ENCODE measurements at places on chromosomes 4 and X. TPM values are rescaled to one million over a fixed set of nuclear protein-coding genes. Genes with fewer than 3 reads are reported as not detected.
A peak's percentile ranks its signal among the peaks of the same experiment; 100 is the strongest.

Gene KDR
- 64.2 TPM for total RNA-seq

Gene SCML2
- 3.9 TPM for total RNA-seq

Gene SSX4
- total RNA-seq, result not detected

Gene VCX3B
- total RNA-seq, result not detected

Gene SPANXA2
- total RNA-seq, result not detected

Gene MUC7
- not detected for total RNA-seq

Gene CLCN4
- total RNA-seq, result 3.7 TPM

Gene MAGEA10
- not detected for total RNA-seq

Gene RENBP
- total RNA-seq, result 6.9 TPM

Gene AMTN
- not detected for total RNA-seq

Gene CSAG3
- total RNA-seq, result not detected

Gene TMSB15C
- 4.1 TPM for total RNA-seq

GRCh38 chrX:136839196-136839595 is 41.3 kb downstream of the RBMX start:
- no peak overlapping the region for H3K4me3 ChIP-seq
- no peak overlapping the region for H3K27ac ChIP-seq
- H3K36me3 ChIP-seq, result no peaks in the 10 kb centered on the region
- H3K4me1 ChIP-seq, result no peaks in the 10 kb centered on the region
- H3K27me3 ChIP-seq, result no peaks in the 10 kb centered on the region

GRCh38 chrX:53287493-53288138 is 6.2 kb upstream of the IQSEC2 start:
- H3K27ac ChIP-seq, result peak overlapping the region; percentile 80
- peak; percentile 40 for DNase-seq
- no peaks in the 10 kb centered on the region for H3K4me1 ChIP-seq
- H3K36me3 ChIP-seq, result no peaks in the 10 kb centered on the region
- no peaks in the 10 kb centered on the region for H3K27me3 ChIP-seq

- H3K36me3 ChIP-seq, result no peaks in the 10 kb centered on the region
- no peak for DNase-seq
- H3K27ac ChIP-seq, result no peak overlapping the region
- peaks cover 4% of the 10 kb centered on the region for H3K27me3 ChIP-seq
- H3K4me3 ChIP-seq, result no peak overlapping the region
- H3K4me1 ChIP-seq, result no peaks in the 10 kb centered on the region
Measured at GRCh38 chrX:29148511-29148910, 561.3 kb downstream of the IL1RAPL1 start.

- no peak for DNase-seq
- H3K4me1 ChIP-seq, result no peaks in the 10 kb centered on the region
Measured at GRCh38 chr4:106762666-106763443, 273.3 kb downstream of the DKK2 start.

GRCh38 chr4:165563851-165564250 is 185.0 kb downstream of the CPE start:
- no peak overlapping the region for H3K27ac ChIP-seq
- DNase-seq, result no peak
- H3K27me3 ChIP-seq, result no peaks in the 10 kb centered on the region
- H3K4me3 ChIP-seq, result no peak overlapping the region
- no peaks in the 10 kb centered on the region for H3K36me3 ChIP-seq
- H3K4me1 ChIP-seq, result no peaks in the 10 kb centered on the region

DNA sequence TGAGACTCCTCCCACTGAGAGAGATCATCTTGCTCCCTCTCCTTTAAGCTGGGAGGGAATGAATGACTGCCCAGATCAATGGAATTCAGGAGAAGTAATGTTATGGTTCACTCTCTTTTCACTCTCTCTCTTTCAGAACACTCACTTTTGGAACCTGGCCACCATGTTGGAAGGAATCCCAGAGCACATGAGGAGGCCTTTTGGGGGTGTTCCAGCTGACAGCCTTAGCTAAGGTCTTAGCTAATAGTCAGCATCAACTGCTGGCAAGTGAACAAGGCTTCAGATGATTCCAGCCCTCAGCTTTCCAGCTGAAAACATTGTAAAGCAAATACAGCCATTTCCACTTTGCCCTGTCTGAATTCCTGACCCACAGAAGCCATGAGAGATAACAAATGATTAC is 124.0 kb upstream of the CLNK start:
- no peaks in the 10 kb centered on the region for H3K27me3 ChIP-seq
- no peak overlapping the region for H3K27ac ChIP-seq
- H3K36me3 ChIP-seq, result no peaks in the 10 kb centered on the region
- H3K4me3 ChIP-seq, result no peak overlapping the region
- peak; percentile 44 for DNase-seq

- peak; percentile 83 for DNase-seq
- peak overlapping the region; percentile 89 for H3K27ac ChIP-seq
- no peak overlapping the region for H3K4me3 ChIP-seq
Measured at GRCh38 chrX:2325076-2325784, 175.5 kb downstream of the DHRSX start.

GRCh38 chr4:929096-929765 is 2.9 kb downstream of the GAK start:
- peaks cover 3% of the 10 kb centered on the region for H3K4me1 ChIP-seq
- no peaks in the 10 kb centered on the region for H3K27me3 ChIP-seq
- no peaks in the 10 kb centered on the region for H3K36me3 ChIP-seq
- DNase-seq, result no peak

- peak overlapping the region; percentile 54 for H3K27ac ChIP-seq
- H3K27me3 ChIP-seq, result no peaks in the 10 kb centered on the region
- no peaks in the 10 kb centered on the region for H3K4me1 ChIP-seq
- no peaks in the 10 kb centered on the region for H3K36me3 ChIP-seq
- peak; percentile 57 for DNase-seq
Measured at GRCh38 chr4:168408620-168409019, 71.7 kb downstream of the DDX60L start.

DNA sequence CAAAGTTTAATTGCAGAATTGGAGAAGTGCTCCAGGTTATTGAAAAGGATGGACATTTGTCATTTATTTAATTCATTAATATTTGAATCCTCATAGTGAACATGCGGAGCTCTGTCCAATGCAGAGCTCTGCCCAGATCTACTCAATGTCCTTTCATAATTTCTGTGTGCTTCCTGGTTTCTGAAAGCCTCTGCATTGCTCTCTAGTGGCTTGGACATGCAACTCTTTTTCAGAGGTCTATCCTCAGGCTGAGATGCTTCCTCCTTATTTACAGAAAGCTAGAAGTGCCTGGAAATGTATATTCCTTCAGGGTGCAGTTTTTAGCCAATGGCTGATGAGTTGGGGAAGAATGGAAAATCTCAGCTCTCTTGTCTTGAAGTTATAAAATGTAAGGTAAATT is 786.1 kb upstream of the AADAT start:
- H3K27me3 ChIP-seq, result no peaks in the 10 kb centered on the region
- no peaks in the 10 kb centered on the region for H3K36me3 ChIP-seq
- no peak overlapping the region for H3K4me3 ChIP-seq

GRCh38 chr4:64903986-64904385 is 494.7 kb upstream of the TECRL start:
- no peaks in the 10 kb centered on the region for H3K27me3 ChIP-seq
- H3K4me3 ChIP-seq, result no peak overlapping the region
- H3K4me1 ChIP-seq, result no peaks in the 10 kb centered on the region
- H3K36me3 ChIP-seq, result no peaks in the 10 kb centered on the region

DNA sequence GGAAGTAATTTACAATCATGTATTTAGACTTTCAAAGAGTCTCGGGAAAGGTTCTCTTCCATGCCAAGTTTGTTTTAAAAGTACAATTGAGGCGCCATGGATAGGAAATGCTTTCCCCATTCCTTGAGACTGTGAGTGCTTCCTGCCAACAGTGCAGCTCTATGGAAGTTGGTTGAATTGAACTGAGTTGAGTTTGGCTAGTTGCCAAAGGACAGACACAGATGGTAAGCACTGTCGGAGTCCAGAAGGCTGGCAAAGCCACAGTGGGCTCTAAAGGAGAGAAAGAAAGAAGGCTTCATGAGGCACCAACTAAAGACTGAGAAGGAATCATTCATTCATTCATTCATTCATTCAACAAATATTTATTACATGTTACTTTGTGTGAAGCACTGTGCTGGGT is 4.3 kb upstream of the KCNE5 start:
- no peak for DNase-seq
- H3K4me1 ChIP-seq, result no peaks in the 10 kb centered on the region
- H3K4me3 ChIP-seq, result no peak overlapping the region
- H3K27ac ChIP-seq, result no peak overlapping the region
- H3K27me3 ChIP-seq, result no peaks in the 10 kb centered on the region

GRCh38 chr4:168605411-168605810 is 108.6 kb downstream of the PALLD start:
- H3K27ac ChIP-seq, result peak overlapping the region; percentile 53
- no peaks in the 10 kb centered on the region for H3K27me3 ChIP-seq
- DNase-seq, result no peak
- H3K4me1 ChIP-seq, result no peaks in the 10 kb centered on the region
- H3K4me3 ChIP-seq, result no peak overlapping the region
- no peaks in the 10 kb centered on the region for H3K36me3 ChIP-seq

- H3K27ac ChIP-seq, result no peak overlapping the region
- H3K4me3 ChIP-seq, result no peak overlapping the region
- no peaks in the 10 kb centered on the region for H3K4me1 ChIP-seq
- no peaks in the 10 kb centered on the region for H3K27me3 ChIP-seq
Measured at GRCh38 chr4:23455456-23456158, 434.2 kb downstream of the PPARGC1A start.

DNA sequence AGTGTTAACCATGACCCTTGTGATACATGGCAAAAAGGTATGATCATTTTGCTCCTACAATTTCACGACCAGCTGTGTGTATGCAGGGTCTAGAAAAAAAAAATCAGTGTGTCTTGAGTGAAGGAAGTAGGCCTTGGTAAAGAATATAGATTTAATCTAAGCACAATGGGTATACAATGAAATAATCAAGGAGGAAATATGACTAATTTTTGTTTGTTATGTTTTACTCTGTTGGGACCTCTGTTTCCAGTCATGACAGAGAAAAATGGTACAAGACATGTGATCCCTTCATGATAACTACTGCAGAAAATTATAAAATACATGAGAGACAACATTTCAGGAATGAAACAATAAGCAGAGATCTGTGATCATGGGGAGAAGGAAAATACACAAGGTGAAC is 835.5 kb downstream of the PDHA2 start:
- H3K27me3 ChIP-seq, result no peaks in the 10 kb centered on the region
- no peaks in the 10 kb centered on the region for H3K4me1 ChIP-seq
- no peak overlapping the region for H3K4me3 ChIP-seq
- H3K27ac ChIP-seq, result no peak overlapping the region
- DNase-seq, result no peak

- H3K27ac ChIP-seq, result no peak overlapping the region
- H3K27me3 ChIP-seq, result no peaks in the 10 kb centered on the region
- no peak overlapping the region for H3K4me3 ChIP-seq
Measured at GRCh38 chr4:25321703-25322102, 9.1 kb downstream of the ZCCHC4 start.

- peaks cover 70% of the 10 kb centered on the region for H3K27me3 ChIP-seq
- no peak overlapping the region for H3K4me3 ChIP-seq
- H3K36me3 ChIP-seq, result no peaks in the 10 kb centered on the region
- DNase-seq, result no peak
Measured at GRCh38 chrX:50100188-50100587, 100.6 kb downstream of the AKAP4 start.

DNA sequence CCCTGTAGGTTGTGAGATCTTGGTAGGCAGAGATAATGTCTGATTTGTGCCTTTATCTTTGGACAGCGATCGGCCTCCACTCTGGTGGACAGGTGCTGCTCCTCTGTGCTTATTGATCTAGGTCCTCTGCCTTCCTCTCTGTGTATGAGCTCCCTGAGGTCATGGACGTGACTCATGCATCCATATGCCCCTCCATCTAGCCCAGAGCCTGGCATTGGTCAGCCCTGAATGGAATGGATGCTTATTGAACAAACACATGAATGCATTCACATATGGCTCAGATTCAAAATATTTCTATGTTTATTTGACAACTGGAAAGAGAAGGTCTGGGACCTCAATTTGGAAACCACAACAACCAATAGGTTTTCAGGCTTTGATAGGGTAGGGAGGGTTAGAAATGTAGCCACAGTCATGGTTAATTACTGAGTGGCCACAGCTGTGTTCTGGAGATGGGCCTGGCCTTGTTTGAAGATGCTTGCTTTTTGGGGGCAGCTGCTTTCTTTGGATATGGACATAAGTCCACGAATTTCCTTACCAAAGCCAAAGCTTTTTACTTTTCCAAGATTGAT is 76.2 kb downstream of the SEL1L3 start:
- H3K27me3 ChIP-seq, result no peaks in the 10 kb centered on the region
- DNase-seq, result no peak

GRCh38 chr4:73608689-73609594 is 11.3 kb downstream of the RASSF6 start:
- no peak for DNase-seq
- H3K4me3 ChIP-seq, result no peak overlapping the region
- no peaks in the 10 kb centered on the region for H3K36me3 ChIP-seq
- H3K4me1 ChIP-seq, result peaks cover 11% of the 10 kb centered on the region

- H3K36me3 ChIP-seq, result no peaks in the 10 kb centered on the region
- no peak overlapping the region for H3K27ac ChIP-seq
- no peaks in the 10 kb centered on the region for H3K27me3 ChIP-seq
- no peaks in the 10 kb centered on the region for H3K4me1 ChIP-seq
- DNase-seq, result no peak
Measured at GRCh38 chr4:72432975-72433374, 136.0 kb downstream of the ADAMTS3 start.

DNA sequence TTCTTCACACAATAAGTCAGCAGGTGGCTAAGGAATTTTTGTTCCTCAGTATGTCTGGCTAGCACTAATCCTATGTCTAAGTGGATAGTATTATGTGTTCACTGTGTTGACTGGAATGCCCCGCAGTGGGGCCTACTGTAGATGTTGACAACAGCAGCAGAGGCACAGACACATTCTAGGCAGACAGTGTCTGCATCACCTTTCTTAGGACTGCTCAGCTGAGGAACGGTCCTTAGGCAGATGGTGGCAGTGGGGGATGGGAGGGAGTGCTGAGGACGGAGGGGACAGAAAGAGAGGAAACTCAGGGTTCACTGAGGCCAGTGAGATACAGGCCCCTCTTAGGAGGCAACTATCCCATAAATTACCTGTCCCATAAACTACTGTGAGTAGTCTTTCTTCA is 44.6 kb upstream of the LEF1 start:
- no peak for DNase-seq
- no peak overlapping the region for H3K4me3 ChIP-seq
- H3K27me3 ChIP-seq, result no peaks in the 10 kb centered on the region
- H3K36me3 ChIP-seq, result no peaks in the 10 kb centered on the region
- no peak overlapping the region for H3K27ac ChIP-seq

DNA sequence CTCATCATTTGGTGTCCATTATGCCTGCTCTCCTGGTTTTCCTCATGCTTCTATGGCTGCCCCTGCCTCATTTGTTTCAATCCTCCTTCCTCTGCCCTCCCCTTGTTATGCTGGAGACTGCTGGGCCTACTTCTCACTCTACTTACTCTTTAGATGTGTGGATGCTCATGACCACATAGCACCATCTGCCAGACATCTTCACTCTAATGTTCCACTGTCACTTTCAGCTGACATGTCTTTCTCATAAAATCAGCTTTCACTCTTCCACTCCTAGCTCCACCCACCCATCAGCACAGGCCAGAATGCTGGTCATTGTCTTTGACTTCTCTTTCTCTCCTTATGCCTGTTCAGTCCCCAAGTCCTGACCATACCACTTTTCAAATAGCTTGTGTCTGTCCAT is 86.8 kb downstream of the REPS2 start:
- no peaks in the 10 kb centered on the region for H3K4me1 ChIP-seq
- no peak overlapping the region for H3K27ac ChIP-seq
- peaks cover 52% of the 10 kb centered on the region for H3K27me3 ChIP-seq
- H3K36me3 ChIP-seq, result no peaks in the 10 kb centered on the region

GRCh38 chr4:20576861-20577260 is 123.4 kb upstream of the PACRGL start:
- H3K36me3 ChIP-seq, result no peaks in the 10 kb centered on the region
- H3K27me3 ChIP-seq, result no peaks in the 10 kb centered on the region

GRCh38 chrX:15512401-15512965 is 11.9 kb downstream of the BMX start:
- DNase-seq, result no peak
- no peaks in the 10 kb centered on the region for H3K27me3 ChIP-seq
- H3K36me3 ChIP-seq, result no peaks in the 10 kb centered on the region
- H3K4me3 ChIP-seq, result no peak overlapping the region
- H3K27ac ChIP-seq, result no peak overlapping the region

All from breast epithelium (tissue), 4 donors.